NCI-H1092 treated with DMSO at 0.1 percent for 48 hours (cell line): ENCODE measurements at places on chromosomes 2 and 18.

DNA sequence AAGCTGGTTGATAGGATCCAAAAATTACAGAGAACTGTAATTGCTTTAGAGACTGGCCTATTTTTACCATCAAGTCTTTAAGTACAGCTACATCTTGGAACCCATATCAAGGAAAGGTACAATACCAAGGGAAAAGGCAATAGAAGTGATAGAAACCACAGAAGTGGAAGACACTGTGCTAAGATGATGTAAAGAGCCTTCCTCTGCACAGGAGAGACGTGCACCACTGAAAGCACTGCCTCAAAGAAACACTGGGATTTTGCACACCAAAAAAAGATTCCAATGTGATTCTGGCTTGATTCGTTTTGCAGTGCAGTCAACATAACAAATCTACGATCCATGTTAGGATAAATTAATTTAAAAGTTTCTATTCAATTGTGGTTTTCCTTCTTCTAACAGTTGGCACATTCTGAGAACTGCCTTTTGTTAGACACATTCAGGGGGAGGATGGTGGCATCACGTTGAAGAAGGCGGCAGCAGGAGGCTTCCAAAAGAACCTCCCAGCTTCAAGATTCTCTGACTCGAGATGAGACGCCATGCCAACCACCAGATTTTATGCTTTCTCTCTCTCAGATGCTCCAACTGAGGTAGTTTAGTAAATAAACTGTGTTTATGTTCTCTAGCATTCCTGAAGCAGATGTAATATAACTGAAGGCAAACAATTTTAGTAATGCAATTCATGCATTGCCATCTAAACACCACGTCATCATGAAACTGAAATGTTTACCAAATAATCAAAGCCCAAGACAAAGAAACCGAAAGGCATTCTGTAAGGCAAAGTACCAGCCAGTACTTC, 102.9 kb downstream of the BCL2 start:
- no peak for DNase-seq

GRCh38 chr2:18501156-18501555, 59.3 kb downstream of the RDH14 start:
- DNase-seq, result no peak

- DNase-seq, result no peak
Measured at GRCh38 chr2:77142141-77142540, 380.0 kb downstream of the LRRTM4 start.

DNA sequence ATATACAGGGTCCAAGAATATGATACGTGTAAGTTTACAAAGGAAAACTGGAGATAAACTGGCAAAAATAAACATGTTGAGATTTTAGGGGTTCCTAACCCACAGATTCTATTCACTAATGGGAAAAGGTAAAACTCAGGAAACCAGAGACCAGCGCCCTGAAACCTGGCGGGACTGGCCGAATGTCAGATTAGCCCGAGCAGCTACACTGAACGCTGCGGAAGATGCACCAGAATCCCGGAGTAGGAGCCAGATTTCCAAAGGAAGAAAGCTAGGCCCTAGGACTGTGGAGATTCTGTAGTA, 679 bp upstream of the WDR75 start:
- no peak for DNase-seq

- DNase-seq, result peak; percentile 3
Measured at GRCh38 chr2:235468978-235469655, 24.7 kb upstream of the AGAP1 start.

DNA sequence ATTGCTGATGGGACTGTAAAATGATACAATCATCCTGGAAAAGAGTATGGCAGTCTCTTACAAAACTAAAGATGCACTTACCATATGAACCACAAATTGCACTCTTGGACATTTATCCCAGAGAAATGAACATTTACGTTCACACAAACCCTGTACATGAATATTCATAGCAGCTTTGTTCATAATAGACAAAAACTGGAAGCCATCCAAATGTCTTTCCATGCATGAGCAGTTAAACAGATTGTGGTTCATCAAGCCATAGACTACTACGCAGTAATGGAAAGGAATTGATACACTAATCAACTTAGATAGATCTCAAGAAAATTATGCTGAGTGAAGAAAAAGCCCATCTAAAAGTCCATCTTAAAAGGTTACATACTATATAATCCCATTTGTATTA, 156.1 kb upstream of the SLC39A10 start:
- DNase-seq, result no peak

DNA sequence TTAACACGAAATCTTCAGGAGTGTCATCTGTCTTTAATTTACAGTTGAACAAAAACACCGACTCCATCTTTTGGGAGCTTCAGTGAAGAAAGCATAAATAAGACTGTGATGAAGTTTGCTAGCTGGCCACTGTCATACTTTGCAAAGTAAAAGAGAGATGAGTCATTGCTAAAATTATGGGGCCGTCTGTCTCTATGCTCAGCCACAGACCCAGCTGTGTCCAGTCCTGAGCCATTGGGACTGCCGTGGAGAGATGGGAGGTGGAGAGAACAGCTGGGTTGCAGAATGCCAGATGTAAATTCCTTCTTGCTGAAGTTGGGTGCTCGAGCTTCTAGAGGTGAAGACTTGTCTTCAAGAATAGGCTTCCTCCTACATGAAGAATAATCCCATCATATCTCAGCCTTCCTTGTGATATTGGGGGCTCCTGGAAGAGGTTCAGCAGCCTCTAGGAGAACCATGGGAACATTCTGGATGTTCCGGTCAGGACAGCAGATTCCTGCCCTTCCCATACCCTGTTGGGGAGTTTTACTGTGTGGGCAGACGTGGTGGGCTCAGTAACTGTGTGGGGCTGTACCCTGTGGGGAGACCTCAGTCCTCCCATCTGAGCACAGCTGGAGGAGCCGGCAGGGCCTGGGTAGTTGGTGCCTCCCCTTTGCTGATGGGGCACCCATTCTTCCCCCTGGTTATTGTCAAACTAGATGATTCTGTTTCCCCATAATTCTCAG, 71.1 kb downstream of the LDLRAD4 start:
- DNase-seq, result no peak

DNA sequence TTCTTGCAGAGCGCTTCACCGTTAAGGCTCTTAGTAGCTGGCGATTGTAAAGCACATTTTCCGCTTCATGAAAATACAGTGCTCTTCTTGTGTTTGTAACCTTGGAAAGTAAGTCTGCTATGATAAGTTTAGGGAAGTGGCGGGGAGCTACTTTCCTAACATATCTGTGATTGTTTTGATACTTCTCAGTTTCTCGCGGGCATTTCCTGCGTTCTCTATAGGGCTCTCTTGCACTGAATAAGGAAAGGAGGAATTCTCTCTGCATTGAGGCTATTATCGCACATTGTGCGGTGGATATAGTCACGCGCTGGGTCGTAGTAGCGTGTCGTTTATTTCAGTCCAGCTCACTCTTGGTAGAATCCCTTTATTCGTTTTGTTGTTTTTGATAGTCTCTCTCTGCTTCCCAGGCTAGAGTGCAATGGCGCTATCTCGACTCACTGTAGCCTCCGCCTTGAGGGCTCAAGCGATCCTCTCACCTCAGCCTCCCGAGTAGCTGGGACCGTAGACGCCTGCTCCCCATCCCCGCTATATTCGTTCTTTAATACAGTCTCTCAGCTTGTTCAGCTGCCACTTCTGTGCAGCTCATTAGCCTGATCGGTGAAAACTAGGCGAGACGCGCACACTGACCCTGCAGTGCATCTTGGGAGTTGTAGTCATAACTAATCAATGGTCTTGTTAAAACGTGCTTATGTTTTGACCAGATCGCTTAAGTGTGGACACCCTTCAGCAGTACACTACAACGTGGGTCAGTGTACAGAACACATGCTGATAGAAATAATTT, 1.0 kb upstream of the PPP4R3B start:
- DNase-seq, result peak; percentile 39

DNA sequence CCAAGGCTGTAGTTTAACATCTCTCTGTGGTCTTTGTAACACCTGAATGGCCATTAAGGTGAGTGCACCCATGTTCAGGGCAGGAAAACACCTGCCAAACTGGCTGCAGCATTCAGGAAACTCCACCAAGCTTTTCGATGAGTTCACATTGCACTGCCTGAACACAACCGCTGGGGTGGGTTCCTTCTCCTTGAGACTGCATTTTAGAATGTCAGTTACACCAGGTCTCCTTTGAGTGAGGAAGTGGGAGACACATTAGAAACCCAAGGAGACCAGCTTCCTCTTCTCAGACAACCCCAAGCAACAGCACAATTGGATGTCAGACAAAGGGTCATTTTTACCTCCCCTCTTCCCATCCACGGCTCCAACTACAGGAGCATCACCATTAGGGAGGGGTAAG, 35.2 kb downstream of the CYRIA start:
- DNase-seq, result no peak

GRCh38 chr18:41731884-41732283, 223.2 kb upstream of the PIK3C3 start:
- no peak for DNase-seq

GRCh38 chr2:147174824-147175254, 670.0 kb upstream of the ACVR2A start:
- DNase-seq, result no peak

DNA sequence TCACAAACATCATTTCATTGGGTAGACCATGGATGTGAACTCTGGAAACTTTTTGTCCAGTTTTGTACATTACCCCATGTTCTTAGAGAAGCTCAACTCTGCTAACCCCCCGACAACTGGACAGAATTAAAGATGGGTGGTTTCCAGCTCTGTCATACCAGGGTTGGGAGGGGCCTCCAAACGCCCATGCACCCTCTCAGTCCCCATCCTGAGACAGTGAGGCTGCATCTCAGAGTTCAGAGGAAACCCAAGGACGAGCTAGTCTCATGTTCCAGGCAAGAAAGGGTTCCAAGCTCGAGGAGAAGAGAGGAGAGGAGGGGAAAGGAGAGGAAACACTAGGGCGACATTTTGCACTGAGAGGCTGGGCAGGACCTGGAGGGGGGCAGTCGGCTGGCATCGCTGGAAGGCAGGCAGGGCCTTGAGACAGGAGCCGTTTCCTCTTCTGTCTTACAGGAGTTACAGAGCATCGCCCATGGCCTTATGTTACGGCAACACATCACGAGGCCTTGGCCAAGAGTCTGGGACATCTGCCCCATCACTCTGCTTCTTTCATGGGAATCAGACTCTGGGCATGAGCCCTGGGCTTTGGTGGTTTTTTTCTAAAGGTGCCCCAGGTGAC, 16.4 kb downstream of the MAL start:
- no peak for DNase-seq

- DNase-seq, result peak; percentile 43
Measured at GRCh38 chr2:6077585-6077984, 385.4 kb downstream of the SOX11 start.
